ENCODE measurements at places on chromosomes 11 and 22.
A peak's percentile ranks its signal among the peaks of the same experiment; 100 is the strongest.

- DNase-seq, result no peak
Observed at GRCh38 chr11:46529095-46529905, 64.5 kb downstream of the AMBRA1 start.

DNA sequence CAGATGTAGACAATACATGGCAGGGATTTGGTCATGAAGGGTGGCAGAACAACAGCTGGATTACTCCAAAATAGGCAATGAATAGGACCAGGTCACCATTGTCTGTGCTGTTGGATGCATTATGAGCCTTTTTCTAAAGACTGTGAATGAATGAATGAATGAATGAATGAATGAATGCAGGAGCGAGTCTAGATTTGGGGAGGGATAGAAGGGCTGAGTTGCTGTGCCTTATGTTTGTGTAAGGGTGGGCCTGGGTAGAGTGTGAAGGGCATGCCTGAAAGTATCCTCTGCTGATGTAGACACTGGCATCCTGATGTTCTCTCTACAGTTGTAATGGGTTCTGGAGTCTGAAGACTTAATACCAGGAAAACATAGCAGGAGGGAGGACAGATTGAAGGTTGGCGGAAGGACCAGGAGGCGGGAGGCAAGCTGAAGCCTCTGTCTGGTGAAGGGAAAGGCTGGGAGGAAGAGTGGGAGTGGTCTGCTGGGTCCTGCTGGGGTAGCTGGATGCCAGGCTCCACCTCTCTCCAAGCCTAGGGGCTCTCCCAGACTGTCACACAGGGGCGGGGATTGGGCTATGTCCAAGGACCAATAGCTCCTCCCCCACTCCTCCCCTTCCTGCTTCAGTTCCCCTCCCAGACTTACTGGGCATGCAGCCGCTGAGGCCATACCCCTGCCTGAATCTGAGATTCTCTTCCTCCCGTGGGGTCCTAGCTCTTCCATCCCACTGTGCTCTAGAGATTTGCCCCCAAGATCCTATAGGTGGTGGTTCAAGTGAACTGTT, 4.8 kb downstream of the TRIM3 start:
- DNase-seq, result peak; percentile 96

GRCh38 chr11:68309621-68310185, 2.7 kb upstream of the LRP5 start:
- DNase-seq, result no peak

DNA sequence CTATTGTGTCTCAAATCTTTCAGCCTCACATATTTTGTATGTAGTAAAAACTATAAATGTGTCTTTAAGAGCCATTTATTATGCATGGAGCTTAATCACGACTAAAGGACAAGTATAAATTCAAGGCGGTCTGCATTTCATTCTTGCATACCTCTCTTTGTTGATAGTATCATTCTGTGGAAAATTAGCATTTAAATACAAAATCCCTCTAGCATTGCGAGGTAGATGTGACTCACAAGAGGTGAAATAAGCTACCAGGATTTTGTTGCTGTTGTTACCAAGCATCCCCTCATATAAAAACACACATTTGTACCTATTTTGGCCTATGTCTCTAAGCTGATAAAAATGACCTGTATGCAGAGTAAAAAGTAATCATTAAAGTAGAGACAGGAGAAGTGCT, 537.4 kb upstream of the LUZP2 start:
- DNase-seq, result no peak

DNA sequence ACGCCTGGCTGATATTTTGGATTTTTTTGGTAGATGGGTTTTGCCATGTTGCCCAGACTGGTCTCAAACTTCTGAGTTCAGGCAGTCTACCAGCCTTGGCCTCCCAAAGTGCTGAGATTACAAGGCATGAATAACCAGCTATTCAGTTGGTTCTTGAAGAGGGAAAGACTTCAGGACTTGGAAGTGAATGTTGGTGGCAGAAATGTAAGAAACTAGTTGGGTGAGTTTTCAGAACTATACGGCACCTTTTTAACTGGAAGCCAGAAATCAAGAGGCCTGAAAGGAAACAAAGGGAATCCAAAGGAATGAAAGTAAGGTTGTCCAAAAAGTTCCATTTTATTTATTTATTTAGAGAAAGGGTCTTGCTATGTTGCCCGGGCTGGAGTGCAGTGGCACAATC, 2.9 kb downstream of the POGLUT3 start:
- DNase-seq, result no peak

- no peak for DNase-seq
Observed at GRCh38 chr11:92443199-92443598, 218.6 kb downstream of the FAT3 start.

DNA sequence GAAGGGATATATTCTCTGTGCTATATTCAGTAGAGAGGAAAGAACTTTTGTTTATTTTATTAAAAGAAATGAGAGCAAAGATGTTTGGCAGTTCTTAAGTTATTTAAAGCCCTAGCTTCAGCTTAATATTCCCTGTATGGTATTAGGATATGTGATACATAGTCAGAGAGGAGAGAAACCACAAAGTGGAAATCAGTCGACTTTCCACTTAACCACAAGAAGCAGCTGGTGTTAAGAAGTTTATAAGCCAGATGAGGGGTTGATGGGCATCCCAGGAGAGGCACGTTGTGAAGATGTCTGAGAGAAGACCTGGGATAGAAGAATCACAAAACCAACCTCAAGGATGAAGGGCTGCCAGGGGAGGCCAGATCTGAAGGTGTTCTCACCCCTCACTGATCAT, 23.3 kb upstream of the PHF21B start:
- DNase-seq, result no peak

DNA sequence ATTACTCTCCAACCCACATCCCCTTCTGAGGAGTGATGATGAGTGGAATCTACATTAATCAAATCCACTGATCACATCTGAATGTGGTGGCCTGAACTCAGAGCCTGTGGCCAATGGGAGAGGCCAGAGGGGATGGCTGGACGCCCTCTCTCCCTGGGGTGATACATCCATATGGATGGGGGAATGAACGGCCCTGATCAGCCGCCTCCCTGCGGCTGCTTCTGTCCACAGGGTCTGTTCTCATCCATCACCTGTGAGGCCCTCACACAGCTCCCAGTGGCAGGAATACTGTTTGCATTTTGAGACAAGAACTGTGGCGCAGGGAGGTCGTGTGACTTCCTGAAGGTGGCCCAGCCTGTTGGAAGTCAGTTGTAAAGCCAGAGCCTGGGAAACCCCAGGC, 78.3 kb upstream of the SHISAL1 start:
- no peak for DNase-seq

- DNase-seq, result peak; percentile 54
Observed at GRCh38 chr11:36500315-36500721, 9.8 kb downstream of the TRAF6 start.

- no peak for DNase-seq
Observed at GRCh38 chr11:2250041-2250440, 20.3 kb downstream of the ASCL2 start.

DNA sequence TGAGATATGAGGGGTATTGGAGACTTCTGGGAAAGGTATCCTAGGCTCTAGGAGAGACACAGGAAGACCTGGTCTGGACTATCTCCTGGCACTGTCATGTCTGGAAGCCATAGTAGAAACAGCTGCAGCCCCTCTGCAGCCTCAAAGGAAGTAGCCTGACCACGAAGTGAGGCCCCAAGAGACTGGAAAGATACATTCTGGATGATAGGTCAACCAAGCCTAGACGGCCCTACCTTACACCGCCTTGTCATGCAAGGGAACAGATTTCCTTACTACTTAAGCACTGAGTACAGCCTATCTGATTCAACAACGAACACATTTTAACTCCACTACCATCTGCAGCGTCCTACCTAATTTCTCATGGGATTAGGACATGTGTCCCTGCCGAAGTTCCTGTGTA, 31.1 kb downstream of the UQCR10 start:
- peak; percentile 18 for DNase-seq

DNA sequence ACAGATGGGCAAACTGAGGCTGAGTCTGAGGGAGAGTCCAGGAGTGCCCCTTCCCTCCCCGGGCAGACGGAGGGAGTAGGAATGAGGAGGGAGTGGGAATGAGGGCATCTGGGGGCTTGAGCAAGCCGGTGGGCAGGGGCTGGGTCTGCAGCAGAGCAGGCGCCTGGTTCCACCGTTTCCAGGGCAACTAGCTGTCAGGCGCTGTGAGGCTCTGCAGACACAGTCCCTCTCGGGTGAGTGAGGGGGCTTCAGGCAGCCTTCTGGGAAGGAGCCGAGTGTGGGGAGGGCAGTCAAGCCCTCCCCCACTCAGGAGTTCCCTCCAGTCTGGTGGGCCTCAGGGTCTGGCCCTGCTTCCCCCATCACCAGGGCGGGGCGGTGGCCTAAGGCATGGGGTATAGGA, 19.0 kb downstream of the TMEM258 start:
- no peak for DNase-seq

- DNase-seq, result no peak
Observed at GRCh38 chr22:20857247-20857643, 1.4 kb downstream of the PI4KA start.

GRCh38 chr22:38239101-38239761, 33.6 kb downstream of the TMEM184B start:
- DNase-seq, result no peak

DNA sequence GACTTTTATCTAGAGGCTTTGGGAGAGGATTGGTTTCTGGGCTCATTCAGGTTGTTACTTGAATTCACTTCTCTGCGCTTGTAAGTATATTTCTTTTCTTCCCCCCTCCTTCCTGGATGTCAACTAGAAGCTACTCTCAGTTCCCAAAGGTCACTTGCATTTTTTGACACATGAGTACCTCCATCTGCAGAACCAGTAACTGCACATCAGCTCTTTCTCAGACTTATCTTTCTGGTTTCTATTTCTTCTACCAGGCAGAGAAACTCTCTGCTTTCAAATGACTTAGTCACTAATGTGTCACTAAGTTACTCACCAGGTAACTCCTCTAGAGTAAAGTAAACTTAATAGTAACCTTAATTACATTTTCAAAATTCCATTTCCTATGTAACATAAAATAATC, 773.0 kb upstream of the LUZP2 start:
- DNase-seq, result no peak

DNA sequence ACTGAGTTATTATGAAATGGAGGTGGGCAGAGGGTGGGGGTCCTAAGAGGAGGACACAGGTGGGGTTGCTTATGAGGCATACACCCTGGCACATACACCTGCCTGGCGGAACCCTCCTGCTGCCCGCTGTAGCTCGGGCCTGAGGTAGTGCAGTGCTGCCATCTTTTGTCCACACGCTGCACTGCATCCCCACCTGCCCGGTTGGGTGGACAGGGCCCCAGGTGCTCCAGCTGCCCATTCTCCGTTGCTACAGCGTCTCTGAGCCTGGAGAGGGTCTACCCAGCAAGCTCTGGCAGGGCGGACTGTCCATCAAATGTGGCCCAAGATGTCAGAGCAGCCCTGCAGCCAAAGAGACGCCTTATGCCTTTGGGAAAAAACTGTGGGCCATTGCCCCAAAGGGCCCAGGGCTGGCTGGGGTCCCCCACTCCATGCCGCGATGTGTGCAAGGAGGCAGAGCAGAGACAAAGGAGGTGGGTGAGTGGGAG, 131.2 kb downstream of the BUD13 start:
- peak; percentile 30 for DNase-seq

GRCh38 chr11:117819096-117820040, 5.2 kb downstream of the FXYD2 start:
- peak; percentile 84 for DNase-seq

DNA sequence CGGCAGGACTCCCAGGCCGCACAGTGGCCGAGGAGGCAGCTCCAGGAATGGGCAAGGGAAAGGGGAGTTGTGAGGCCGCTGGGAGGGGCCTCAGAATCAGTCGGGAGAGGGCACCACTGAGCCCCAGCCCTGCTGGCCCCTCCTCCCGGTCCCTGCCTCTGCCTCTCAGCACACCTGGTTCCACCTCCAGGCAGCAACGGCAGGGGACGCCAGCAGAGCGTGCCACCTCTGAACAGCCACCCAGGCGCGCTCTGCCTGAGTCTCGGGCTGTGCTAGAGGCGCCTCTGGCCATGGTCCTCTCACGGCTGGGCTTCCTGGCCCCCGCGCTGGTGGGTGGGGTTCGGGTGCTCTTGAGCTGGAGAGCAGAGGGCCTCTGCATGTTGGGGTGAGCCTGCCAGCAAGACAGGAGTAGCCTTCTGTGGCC, 33.0 kb downstream of the MOB2 start:
- peak; percentile 49 for DNase-seq

DNA sequence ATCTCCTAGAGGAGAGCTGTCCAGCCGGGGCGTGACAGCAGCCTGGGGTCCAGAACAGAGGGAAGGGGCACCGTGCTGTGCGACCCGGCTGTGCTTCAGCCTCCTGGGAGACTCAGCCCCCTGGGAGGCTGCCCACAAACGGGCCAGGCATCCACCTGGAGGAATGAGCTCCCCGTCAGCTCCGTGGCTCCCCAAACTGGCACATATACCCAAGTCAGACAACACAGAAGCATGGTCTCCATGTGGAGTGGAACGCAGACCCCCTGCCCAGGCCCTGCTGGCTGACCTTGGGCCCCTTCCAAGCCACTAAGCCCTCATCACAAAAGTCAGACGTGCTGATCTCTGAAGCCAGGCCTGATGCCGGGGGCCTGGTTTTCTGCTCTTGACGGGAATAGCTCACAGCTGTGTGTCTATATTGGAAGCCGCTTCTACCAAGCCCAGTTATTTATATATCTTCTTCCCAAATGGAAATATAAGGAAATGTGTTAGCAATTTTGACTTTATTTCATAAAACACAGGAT, 91.7 kb downstream of the BRD1 start:
- no peak for DNase-seq

DNA sequence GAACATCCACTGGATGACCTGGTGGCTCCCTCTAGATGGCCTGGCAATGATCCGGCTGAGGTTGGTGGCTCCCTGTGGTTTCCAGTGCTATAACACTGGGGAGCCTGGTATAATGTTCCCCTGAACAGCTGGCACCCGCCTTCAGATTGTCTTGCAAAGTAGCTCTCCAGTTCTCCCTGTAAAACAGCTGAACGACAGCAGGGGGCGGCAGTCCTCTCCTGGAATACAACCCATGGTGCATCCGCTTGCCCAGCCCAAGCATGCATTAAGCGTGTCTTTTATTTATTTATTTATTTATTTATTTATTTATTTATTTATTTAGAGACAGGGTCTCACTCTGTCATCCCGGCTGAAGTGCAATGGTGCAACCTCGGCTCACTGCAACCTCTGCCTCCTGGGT, 258.9 kb downstream of the BUD13 start:
- DNase-seq, result peak; percentile 40

- DNase-seq, result no peak
Observed at GRCh38 chr11:76689313-76690260, 19.0 kb upstream of the LRRC32 start.

GRCh38 chr11:12084256-12084655, 26.1 kb upstream of the MICAL2 start:
- no peak for DNase-seq

DNA sequence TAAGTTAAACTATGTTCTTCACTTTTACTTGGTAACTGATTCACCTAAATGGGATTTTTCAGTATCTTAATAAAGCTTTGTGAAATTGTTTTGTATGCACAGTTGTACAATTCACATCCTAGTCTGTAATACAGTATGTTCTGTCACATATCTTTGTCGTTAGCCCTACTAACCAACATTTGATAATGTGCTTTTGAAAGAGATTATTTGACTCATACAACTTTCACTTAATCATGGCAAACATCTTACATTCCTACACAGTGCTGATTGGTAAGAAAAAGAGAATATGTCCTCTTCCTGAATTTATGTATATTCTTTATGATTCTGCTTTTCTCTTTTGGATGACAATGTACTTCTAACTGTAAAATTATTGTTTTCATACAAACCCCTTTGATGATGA, 234.5 kb downstream of the METTL15 start:
- DNase-seq, result no peak

GRCh38 chr22:35442471-35442870, 42.5 kb downstream of the MCM5 start:
- DNase-seq, result no peak

Measured in KBM-7 (cell line).